ENCODE measurements at places on chromosomes 13 and 19.

- DNase-seq = no peak
Measured at GRCh38 chr13:113937527-113938180, 36.2 kb downstream of the C13orf46 start.

- no peak for DNase-seq
Measured at GRCh38 chr13:38693641-38694040, 6.8 kb downstream of the FREM2 start.

DNA sequence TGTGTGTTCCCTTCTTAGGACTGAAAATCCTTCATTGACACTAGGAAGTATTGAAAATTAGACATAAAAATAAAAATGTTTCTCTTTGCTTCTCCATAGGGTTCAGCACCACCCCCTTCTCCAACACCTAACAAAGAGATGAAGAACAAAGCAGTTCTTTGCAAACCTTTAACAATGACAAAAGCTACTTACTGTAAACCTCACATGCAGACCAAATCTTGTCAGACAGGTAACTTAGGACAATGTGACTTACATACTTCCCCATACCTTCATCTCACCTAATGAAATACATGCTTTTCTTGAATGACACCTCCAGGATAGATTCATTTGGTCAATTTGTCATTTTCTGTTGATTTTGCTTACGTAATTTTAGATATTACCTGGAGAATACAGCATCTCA, 99.9 kb downstream of the ZMYM2 start:
- DNase-seq = no peak

- DNase-seq = no peak
Measured at GRCh38 chr13:70473907-70474306, 365.7 kb upstream of the KLHL1 start.

GRCh38 chr13:38166116-38166515, 183.5 kb upstream of the UFM1 start:
- no peak for DNase-seq

DNA sequence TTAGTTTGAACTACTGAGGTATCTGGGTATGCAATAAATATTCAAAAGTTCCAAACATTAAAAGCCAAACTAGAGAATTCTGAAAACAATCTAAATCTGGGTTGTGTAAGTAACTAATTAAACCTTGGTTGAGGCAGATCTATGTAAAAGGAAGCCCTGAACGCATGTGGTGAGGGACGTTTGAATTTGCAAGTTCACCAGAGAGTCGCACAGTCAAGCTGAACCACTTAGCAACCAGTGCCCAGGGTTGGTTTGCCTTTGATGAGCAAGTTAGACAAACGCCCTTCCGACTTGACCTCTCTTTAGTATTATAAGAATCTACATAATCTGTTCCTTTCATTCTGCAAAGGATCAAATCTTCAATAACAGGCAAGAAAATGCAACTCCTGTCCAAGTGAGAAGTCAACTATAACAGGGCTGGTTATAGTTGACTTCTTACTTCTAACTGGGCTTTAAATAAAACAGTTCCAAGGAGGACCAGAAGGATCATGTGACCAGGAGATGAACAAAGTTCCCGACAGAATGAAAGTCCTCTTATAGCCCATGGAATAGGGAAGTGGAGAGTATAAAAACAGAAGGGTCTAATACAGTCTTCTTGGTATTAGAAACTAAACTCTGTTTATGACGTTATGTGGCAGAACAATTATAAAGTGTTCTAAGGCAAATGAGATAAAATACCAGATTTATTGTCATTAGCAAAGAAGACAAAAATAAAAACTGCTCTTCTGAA, 40.6 kb downstream of the PHF11 start:
- DNase-seq = no peak

GRCh38 chr19:343941-344624, 513 bp downstream of the MIER2 start:
- DNase-seq = no peak

GRCh38 chr19:15280915-15281683, 48.9 kb upstream of the EPHX3 start:
- DNase-seq = no peak

Measured in activated CD8-positive, alpha-beta memory T cell treated with anti-CD3 and anti-CD28 coated beads for 1 hour (primary cell).